ENCODE measurements at places on chromosomes 3 and 15.

GRCh38 chr3:71149959-71150954 lies 433.3 kb downstream of the FOXP1 start:
- DNase-seq, result no peak

DNA sequence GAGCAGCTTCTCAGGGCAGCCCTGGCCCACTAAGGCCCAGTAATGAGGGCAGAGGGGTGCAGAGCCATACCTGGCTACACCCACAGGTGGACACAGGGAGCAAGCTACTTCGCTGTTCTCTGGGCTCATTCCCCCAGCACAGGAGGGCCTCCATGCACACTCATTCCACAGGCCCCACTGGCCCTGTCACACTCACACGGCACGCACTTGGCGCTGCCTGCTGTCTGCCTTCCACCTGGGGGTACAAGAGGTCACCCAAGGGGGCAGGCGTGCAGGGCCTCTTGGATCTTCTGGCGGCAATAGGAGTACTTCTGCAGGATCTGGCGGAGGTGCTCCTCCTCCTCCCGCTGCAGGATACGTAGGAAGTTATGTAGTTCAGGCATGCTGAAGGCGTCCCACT lies 2.3 kb upstream of the TUSC2 start:
- no peak for DNase-seq

DNA sequence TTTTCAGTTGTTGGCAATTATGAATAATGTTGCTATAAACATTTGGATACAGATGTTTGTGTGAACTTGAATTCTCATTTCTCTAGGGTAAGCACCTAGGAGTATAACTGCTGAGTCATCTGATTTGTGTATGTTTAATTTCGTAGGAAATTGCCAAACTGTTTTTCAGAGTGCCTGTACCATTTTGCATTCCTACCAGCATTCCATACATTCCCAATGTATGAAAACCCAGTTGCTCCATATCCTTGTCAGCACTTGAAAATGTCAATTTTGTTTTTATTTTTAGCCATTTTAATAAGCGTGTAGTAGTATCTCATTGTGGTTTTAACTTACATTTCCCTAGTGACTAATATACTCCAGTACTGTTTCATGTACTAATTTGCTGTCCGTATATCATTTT lies 98.5 kb upstream of the TSC22D2 start:
- DNase-seq, result no peak

- DNase-seq, result no peak
Measured at GRCh38 chr15:64197425-64197824, 34.6 kb upstream of the PPIB start.

DNA sequence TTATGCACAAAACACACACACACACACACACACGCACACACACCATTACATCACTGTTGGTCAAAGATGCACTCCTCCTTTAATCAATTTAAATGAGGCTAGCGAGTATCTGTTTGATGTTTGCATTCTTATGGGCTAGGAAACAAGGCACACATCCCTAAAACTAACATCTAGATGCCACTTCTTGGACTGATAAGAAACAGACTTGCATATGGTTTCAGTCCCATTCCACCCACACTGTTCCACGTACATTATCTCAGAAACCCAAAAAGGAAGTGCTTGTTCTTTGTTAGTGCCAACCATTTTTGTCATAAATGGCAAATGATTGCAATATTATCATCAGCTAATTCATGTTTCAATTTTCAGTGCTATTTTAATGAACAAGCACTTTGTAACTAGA lies 69.5 kb downstream of the CCR1 start:
- no peak for DNase-seq

GRCh38 chr3:127597020-127597771 lies 1.0 kb upstream of the MCM2 start:
- no peak for DNase-seq

GRCh38 chr3:51891242-51892039 lies 11.7 kb downstream of the IQCF1 start:
- no peak for DNase-seq

DNA sequence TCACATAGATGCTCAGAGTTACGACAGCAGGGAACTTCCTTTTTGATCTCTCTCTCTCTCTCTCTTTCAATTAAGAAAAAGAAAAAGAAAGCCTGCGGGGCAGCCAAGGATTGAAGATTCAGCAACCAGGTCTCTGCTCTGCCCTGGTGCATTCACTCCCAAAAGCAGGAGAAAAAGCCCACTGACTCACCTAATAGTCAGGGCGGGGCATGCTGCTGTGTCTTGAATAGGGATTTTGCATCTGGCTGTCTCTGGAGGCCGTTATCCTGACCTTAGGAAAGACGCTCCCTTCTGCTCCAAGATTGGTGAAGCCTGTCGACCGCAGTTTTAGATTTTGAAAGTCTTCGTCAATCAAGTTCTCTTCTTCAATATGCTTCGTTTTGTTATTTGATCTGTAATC lies 20.8 kb upstream of the ITGB5 start:
- no peak for DNase-seq

- DNase-seq, result no peak
Measured at GRCh38 chr15:92597548-92597947, 58.0 kb downstream of the FAM174B start.

DNA sequence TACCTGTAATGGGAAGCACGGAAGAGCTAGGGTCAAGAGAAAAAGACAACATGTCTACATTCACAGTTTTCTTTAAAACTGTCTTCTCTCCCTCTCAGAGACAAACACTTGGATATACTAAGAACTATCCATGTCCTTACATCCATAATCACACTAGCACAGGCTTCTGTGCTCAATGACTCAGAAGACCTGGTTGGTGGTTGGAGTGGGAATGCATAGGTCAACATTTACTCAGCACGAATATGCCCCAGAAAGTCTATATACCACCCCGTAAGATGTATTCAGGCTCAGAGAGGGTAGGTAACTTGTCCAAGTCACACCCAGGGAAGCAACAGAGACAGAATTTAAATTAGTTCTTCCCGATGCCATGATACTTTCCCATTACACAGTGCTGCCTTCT lies 891.1 kb downstream of the TUSC7 start:
- DNase-seq, result no peak

DNA sequence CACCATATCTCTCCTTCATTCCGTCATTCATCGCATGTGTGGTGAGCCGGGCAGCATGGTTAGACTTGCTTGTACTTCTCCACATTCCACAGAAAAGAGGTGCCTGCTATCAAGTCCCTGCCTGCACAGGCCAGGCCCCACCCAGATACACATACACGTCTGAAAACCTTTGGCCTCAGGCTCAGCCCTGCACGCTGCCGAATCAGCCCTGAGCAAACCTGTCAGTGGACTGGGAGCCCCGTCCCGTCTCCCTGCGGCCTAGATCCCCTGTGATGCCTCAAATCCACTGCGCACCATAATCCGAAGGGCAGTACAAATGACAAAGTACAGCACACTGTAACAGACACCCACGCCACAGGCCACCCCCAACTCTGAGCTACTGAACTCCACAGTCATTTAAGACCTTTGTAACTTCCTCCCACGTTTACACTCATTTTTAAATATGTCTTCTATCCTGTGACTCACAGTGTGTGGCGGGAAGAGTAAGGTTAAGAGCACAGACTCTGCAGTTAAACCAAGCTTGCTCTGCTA lies 67.1 kb downstream of the MB21D2 start:
- peak; percentile 7 for DNase-seq

- no peak for DNase-seq
Measured at GRCh38 chr3:105775368-105775767, 93.4 kb downstream of the CBLB start.

GRCh38 chr3:154324919-154325318 lies 632 bp upstream of the DHX36 start:
- no peak for DNase-seq

GRCh38 chr3:104437131-104437750 lies 929.5 kb upstream of the ALCAM start:
- DNase-seq, result no peak

DNA sequence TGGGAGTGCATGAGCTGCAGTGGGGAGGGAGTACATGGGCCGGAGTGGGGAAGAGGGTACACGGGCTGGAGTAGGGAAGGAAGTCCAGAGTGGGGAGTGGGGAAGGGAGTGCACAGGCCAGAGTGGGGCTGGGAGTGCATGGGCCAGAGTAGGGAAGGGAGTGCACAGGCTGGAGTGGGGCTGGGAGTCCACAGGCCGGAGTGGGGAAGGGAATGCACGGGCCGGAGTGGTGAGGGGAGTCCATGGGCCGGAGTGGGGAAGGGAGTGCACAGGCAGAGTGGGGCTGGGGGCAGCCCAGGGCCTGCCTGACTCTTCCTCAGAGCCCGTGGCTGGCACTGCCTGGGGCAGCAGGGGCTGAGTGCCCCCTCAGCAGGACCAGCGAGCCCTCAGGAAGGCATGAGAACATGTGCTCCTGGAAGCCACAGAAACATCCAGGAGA lies 40.7 kb downstream of the KLF15 start:
- no peak for DNase-seq

DNA sequence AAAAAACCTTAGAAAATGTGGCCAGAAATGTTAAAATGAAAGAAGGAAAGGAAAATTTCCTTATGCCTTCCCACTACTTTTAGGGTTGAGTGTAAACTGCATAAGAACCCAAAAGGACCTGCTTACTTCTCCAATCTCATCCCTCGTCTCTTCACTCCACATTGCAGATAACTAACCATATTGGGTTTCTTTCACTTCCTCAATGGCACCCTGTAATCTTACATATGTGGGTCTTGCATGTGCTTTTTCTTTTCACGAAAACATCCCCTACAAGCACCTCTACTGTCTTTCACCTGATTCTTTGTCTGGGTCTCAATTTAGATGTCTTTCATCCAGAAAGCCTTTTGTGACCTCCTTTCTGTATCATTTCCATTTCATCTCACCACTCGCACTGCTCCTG lies 23.1 kb downstream of the EOMES start:
- DNase-seq, result no peak

GRCh38 chr3:129727707-129728106 lies 121.2 kb upstream of the PLXND1 start:
- no peak for DNase-seq

- DNase-seq, result no peak
Measured at GRCh38 chr3:152258448-152259393, 10.0 kb upstream of the MBNL1 start.

DNA sequence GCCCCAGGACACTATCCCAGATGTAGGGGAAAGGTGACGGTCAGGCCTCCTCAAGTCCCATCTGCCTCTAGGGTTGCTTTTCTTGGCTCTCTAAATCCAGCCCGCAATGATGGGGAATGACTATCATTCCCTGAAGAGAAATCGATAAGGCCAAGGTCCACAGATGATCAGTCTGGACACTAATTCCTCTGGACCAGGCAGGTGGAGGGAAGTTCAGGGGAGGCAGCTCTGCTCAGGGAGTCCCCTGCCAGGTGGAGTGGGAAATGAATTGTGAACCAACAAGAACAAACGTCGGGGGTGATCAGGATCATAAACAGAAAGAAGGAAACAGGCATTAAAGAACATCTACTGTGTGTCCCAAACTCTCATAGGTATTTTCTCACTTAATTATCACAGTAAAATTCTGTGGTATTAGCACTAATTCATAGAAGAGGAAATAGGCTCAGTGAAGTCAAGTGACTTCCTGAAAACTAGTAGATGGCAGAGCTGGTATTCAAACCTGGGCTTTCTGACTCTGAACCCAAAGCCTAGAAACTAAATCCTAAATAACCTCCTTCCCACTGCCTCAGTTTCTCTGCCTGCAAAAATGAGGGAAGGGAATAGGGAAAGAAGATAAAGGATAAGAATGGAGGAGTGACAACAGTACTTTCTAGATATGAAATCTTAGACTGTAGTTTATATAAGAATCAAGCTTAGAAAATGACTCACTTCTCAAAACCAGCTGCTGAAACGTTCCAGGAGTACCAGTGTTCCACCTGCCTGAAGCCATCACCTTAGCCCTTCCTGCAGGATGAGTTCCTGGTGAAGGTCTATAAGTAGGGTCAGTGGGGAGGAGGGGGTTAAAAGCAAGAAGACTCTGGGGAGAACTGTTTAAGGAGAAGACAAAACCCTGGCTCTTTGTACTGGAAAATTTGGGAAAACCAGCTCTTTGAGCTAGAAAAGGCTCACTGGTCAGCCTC lies 7.5 kb downstream of the BMF start:
- no peak for DNase-seq

DNA sequence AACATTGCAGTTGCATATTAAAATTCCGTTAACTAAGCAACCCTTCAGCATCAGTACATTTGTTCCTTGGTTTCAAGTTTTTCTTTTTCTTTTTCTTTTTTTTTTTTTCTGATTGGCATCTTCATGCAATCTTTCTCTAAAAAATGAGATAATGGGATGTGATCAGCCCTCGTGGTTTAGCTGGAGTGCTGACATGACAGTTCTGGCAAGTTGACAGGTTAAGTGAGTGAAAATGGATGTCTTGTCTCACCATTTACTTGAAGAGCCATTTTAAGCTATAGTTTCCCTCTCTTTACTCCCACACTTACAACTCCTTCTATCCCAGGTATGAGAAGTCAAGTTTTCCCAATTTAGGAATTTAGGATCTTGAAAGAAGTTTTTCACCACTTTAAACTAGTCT lies 495.2 kb downstream of the ROBO2 start:
- DNase-seq, result no peak

- DNase-seq, result no peak
Measured at GRCh38 chr3:152961323-152961722, 126.4 kb downstream of the P2RY1 start.

GRCh38 chr3:143951351-143951971 lies 20.2 kb upstream of the DIPK2A start:
- DNase-seq, result no peak

DNA sequence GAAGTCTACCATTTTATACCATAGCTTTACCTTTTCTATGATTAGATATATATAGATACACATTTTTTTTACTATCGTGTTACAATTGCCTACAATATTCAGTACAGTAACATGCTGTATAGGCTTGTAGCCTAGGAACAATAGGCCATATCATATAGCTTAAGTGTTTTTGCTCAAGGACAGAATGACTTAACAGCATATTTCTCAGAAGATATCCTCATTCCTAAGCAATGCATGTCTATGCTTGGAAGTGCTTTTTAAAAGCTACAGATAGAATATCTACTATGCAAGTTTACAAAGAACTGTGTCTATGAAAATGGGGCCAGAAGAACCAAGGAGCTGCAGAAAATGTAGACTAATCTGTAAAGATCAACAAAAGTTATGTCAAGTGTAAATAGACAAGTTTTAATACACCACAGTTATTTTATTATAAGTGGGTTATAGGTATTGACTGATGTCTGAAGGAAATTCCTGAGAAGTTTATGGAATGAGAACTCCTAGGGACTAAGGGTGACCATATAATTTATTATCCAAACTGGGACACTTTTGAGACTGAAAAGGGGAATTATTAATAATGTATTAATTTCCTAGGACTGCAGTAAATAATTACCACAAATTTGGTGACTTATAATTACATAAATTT lies 138.7 kb upstream of the TGFBR2 start:
- no peak for DNase-seq
